ENCODE measurements at places on chromosomes 3 and 15.

DNA sequence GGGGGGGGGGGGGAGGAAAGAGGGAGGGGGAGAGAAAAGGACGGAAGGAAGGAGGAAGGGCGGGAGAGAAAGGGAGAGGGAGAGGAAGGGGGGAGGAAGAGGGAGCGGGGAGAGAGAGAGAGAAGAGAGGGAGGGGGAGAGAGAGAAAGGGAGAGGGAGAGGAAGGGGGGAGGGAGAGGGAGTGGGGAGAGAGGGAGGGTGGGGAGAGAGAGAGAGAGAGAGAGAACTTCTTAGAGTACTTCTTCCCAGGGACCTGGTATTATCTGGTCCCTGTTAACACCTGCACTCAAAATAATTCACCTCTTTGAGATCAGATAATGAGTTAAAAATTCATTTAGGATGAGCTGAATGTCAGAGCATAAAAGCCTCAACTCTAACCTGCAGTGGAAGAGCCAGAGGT, 1.1 kb downstream of the SEC13 start:
- no peak for DNase-seq

DNA sequence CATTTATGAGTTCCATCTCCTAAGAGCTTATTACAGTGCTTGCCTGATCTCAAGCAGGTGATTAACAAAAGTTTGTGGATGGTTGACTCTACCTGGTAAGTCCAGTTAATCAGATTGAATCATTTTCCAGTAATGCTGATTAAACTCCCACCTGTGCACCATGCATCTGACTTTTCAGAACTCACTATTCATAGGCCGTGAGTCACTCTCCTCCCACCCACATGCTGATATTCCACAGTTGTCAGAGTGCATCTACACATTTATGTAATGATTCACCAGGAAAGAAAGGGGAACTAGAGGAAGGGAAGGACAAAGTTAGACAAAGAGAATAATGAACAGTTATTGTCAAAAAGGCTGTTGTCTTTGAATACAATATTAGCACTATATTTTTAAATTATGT, 106.2 kb upstream of the UBE3A start:
- no peak for DNase-seq

- no peak for DNase-seq
Observed at GRCh38 chr15:34802371-34802770, 7.0 kb upstream of the ACTC1 start.

- DNase-seq: no peak
Observed at GRCh38 chr15:59191855-59192237, 14.8 kb upstream of the LDHAL6B start.

- no peak for DNase-seq
Observed at GRCh38 chr3:171258316-171258715, 201.9 kb downstream of the TNIK start.

DNA sequence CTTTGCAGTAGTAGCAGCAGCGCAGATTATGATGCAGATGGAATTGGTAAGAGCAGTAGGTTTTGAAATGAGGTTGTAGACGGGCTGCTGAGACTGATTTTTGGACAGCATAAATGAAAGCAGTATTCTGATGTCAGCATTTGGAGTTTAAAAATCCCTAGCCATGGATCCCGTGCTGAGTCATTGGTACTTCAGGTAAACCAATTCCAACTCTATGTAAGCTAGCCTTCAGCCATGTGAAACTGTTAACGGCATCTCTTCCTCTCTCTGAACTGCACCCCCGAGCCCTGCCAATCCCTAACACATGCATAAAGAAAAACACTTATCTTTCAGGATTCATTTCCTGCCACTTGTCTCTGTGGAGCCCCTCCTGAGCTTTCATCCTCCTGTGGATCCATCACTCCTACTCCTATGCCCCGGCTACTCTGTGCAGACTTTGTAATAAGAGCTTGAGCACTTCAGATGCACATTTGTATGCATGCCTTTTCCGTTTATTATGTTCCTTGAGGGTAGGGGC, 119.0 kb downstream of the AKAP13 start:
- DNase-seq: no peak

DNA sequence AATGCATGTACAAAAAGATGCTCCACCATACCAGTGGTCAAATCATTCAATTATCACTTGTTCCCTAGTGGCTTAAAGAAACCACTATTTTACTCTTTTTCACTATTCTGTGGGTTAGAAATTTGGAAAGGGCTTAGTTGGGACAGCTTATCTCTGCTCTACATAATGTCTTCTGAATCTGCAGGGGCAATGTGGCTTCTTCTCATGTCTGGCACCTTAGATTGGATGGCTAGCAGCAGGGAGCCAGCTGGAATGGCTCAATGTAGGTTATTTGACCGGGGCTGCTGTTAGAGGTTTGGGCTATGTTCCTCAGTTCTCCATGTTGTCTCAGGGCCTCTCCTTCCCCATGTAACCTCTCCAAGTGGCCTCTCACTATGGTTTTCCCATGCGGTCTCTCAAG, 57.5 kb upstream of the EPHB1 start:
- no peak for DNase-seq

DNA sequence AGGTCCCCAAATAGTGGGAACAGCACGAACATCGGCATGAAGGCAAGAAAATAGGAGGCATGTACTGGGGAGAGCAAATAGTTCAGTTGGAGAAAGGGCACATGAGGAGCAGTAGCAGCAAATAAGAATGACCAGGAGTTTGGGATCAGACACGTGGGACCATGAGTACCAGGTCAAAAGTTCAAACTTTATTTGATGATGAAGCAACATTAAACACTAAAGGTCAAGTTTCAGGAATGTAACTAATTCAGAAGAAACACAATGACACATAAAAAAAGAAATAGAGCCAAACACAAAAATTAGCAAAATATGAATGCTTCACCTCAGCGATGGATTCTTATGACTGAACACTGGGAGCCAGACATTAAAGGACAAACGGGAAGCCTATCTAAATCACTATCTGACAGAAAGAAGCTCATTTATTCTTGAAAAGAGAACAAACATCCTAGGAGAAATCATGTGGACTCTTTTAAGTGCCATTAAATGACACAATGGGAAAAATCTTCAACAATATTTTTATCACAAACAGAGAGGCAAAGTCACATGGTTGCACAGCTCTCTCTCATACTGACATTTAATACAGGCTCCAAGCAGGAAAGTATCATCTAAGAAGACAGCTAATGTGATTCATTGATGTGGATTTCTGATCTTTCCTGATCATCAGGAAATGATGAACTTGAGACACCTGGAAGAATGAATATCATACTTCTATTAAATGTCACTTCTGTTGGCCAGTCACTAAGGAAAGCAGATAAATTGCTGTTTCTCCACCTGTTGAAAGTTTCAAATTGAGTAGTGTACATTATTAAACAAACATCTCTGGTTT, 216.9 kb upstream of the THBS1 start:
- DNase-seq: no peak

DNA sequence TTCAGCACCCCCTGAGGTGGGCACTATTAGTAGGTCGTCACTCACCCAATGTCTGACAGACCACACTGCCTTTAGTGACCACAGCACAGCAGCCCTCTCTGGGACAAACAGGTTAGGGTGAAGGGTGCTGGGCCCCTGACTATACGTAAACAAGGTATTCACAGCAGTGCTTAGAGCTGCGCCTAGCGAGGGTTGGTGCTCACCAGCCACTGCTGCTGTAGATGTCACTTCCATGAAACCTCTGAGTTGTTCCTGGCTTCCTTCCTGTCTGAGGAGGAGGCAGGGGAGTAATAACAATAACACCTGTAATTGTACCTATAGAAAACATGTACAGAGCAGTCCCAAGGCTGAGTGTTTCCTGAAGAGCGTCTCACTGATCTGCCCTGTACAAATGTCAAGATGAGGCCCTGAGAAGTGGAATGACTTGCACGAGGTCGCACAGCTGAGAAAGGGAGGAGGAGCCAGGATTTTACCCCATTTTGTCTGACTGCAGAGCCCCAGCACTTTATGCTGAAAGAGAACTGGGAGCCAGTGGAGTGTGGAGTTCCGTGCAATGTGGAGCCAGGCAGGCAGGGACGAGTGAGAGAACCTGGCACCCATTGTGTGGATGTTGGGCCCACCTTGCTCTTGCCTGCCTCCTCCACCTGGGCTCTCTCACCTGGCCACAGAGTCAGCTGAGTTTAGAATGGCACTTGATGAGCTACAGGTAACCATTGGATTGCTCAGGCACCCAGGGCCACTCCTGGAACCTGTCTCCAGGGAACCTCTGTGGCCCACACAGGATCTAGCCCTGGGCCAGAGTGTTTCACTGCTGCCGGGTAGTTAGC, 93.8 kb downstream of the DNAJB8 start:
- DNase-seq: peak; percentile 7

DNA sequence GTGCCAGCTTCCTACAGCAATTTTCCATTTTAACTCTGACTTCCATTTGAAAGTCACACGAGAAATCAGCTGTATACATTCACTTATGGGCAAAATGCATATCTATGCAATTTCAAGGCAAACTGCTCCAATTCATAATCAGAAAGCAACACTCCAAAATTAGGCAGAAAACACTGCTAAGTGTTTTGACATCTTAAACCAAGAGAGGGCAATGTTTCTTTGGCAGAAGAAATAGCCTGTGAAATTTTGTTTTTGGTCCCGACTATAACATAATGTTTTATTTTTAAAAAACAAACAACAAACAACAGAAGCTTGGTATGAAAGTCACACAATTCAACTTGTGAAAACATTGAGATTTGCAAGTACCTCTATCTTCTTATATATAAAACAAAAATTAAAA, 42.6 kb downstream of the GOLIM4 start:
- DNase-seq: no peak

GRCh38 chr3:56958879-56959278, 101.6 kb upstream of the SPATA12 start:
- no peak for DNase-seq

DNA sequence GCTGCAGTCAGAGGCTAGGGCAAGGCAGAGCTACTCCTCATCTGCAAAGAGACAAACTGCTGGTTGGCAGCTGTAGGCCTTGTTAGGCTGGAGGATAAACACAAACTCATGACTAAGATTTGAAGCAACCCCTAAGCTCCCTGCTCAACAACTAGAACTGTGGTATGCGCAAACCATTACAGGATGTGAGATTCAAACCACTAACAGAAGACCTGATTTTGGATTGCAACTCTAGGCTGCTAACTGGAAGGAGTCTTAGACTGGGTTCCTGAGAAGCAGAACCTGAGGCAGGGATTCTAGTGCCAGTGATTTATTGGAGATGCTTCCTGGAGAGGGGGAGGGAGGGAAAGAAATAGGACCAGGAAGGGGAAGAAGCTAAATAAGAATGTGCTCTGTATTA, 22.5 kb downstream of the CCR4 start:
- DNase-seq: peak; percentile 44

GRCh38 chr3:167783781-167784180, 48.3 kb downstream of the SERPINI1 start:
- DNase-seq: no peak

- no peak for DNase-seq
Observed at GRCh38 chr3:123084192-123084591, 17.4 kb downstream of the PDIA5 start.

GRCh38 chr3:85626662-85627061, 667.9 kb downstream of the CADM2 start:
- DNase-seq: no peak

DNA sequence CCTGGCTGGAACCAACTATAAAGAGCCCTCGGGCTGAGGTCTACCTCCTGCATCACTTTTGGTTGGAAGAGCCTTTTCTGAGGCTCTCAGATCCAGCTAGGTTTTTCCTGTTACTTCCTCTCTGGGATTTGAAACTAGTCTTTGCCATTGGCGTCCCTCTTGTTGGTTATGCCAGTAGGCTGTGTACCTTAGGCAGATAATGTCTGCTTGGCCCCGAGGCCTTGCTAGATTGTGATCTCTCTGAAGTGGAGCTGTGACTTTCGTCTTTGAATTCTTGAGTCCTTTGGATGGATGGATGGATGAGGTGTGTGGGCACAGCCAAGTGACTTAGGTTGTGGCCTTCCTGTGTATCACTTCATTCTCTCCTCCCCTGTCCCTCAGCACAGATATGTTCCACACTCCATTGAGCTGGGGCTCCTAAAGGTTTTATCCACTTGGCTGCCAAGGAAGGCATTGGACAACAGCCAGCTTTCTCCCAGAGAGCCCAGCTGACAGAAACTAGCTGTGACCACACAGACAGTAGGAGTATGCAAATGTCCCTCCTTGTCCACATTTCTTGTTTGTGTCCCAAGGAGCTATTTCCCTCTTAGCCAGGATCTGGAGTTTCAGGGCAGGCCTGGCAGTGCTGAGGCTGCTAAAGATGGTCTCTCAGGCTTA, 7.9 kb upstream of the DNAJC17 start:
- no peak for DNase-seq

- DNase-seq: peak; percentile 63
Observed at GRCh38 chr3:128969993-128970739, 23.7 kb downstream of the CFAP92 start.

DNA sequence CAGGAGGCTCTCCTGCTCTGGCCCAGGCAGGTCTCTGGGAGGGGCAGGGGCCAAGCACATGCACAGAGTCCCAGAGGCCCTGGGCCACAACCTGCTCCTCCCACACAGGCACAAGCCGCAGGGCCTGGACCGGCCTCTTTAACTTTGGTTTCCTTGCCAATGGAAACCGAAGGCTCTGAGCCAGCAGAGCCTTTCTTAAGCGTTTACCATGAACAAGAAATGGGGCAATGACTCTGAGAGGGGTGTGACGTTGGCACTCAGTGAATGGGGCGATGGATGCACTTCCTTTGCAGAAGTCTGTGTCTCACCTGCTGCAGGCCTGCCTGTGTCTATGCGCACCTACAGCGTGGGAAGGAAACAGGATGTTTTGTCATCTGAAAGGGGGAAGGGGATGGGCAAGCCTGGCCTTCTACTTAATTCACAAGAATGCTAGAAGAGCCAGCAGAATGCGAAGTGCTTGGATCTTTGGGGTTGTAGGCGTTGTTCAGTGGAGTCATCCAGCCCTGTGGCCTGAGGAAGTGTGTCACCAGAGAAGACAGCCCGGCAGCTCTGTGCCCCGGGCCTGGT, 41.8 kb downstream of the IFT122 start:
- DNase-seq: peak; percentile 40

DNA sequence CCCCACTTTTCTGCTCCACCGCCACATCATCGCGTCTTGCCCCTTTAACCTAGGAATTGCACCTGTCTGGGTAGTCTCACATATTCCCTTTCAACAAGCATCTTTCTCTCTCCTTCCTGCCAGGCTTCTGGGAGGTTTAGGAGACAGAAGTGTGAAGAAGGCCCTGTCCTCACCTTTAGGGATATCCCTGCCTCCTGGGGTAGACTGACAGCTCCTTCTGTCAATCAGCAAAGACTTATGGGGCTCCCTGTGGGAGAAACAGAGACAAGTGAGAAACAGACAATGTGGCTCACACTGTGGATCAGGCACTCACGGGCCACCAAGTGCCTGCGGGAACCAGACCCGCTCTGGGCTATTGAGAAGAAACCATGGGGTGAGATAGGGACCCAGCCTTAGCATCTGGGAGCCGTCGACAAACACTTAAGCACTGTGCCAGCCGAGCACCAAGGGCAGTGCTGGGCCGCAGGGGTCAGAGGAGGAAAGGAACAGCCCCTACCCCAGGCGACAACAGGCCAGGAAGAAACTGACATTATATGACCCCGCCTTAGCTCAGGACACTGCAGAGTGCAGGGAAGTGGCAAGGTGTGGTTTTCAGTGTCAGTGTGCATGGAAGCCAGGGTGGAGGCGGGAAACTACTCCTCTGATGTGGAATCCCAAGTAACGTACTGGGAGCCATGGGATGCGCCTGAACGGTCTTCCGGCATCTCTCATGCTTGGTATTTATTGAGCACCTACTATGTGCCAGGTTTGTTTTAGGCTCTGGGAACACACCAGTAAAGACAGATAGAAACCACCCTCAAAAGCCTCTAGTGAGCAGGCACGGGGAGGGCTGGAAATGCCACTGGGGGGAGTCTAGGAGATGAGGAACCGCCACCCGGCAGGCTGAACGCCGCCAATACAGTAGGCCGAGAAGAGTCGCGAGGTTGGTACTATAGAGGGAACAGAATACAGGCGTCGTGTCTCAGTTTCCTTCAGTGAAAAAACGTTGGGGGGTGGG, 1.8 kb downstream of the EFCC1 start:
- no peak for DNase-seq
